ENCODE measurements at places on chromosomes 6 and 20. TPM values are rescaled to one million over a fixed set of nuclear protein-coding genes. Genes with fewer than 3 reads are reported as not detected.

EGFL8 gene
- total RNA-seq: 2.2 TPM

DNA sequence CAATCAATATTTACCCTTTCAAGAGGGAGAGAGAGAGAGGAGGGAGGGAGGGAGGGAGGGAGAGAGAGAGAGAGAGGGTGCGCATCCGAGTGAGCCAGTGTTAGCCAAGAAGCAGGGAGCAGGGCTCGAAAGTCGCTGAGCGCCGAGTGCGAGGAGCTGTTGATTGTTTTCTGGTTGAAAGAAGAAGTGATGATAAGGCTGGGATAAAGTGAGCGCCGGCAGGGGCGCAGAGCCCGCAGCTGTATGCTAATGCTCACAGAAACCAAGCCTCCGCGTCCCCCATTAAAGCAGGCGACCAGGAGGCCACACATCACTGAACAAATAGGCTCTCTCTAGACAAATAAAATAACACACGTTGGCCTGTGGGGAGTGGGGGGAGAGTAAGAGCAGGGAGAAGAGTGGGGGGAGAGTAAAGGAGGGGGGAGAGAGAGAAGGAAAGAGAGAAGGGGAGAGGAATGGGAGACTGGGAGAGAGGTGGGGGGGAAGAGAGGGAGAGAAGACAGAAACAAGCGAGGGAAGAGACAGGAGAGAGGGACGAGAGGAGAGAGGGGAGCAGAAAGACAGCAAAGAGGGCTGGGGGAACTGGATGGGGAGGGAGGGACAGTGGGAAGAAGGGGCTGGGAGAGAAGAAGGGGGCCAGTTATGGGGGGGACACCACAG is 5.0 kb upstream of the INSM1 start:
- H3K4me1 ChIP-seq: no peaks in the 10 kb centered on the region
- peaks cover 10% of the 10 kb centered on the region for H3K27me3 ChIP-seq
- H3K4me3 ChIP-seq: no peak overlapping the region

ADGRG6 gene
- 2.6 TPM for total RNA-seq

HLA-DRB1 gene
- 35.7 TPM for total RNA-seq

- H3K4me3 ChIP-seq: no peak overlapping the region
- H3K4me1 ChIP-seq: no peaks in the 10 kb centered on the region
- no peaks in the 10 kb centered on the region for H3K27me3 ChIP-seq
- H3K27ac ChIP-seq: no peak overlapping the region
- no peaks in the 10 kb centered on the region for H3K36me3 ChIP-seq
Measured at GRCh38 chr6:96236471-96236870, 220.7 kb downstream of the FUT9 start.

- no peaks in the 10 kb centered on the region for H3K4me1 ChIP-seq
- no peaks in the 10 kb centered on the region for H3K36me3 ChIP-seq
- H3K27ac ChIP-seq: no peak overlapping the region
- H3K4me3 ChIP-seq: no peak overlapping the region
Measured at GRCh38 chr6:46898006-46898405, 23.7 kb downstream of the ADGRF5 start.

DNA sequence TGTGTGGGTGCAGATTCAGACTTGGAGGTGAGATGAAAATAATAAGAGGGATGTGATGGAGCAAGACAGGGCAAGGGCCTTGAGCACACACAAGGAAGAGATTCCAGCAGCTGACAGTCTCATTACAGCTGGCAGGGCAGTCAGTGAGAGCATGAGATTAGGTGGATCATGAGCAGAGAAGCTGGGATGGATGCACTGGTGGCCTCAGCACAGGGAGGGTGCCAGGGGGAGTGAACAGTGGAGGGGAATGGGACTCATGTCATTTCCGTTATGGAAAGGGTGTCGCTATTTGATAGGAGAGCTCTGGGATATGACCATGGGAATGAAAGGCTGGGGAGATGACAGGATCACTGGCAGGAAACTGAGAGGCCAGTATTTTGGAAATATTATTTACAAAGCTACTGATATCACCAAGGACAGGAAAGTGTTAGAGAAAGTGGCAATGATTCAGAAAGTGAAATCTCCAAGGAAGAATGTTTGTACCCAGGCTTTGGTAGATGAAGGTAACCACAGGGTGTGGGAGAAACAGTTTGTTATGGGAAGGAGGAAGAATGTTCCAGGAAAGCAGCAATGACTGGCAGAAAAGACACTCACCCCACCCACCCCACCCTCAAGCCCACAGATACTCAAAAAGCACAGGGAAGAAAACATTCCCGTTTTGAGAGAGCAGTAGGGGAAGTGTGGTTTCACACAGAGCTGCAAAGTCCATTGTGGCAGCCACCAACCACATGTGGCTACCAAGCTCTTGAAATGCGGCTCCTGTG is 214.7 kb upstream of the PROKR2 start:
- no peak for DNase-seq
- H3K4me1 ChIP-seq: peaks cover 6% of the 10 kb centered on the region
- no peaks in the 10 kb centered on the region for H3K36me3 ChIP-seq
- no peak overlapping the region for H3K4me3 ChIP-seq
